SJCRH30 (cell line): ENCODE measurements at places on chromosomes 3 and 15. TPM values are rescaled to one million over a fixed set of nuclear protein-coding genes. Genes with fewer than 3 reads are reported as not detected.

The PRR23B gene
- not detected in 2 replicates for total RNA-seq

The GABRB3 gene
- 5.2 and 6.1 TPM in 2 replicates for total RNA-seq

- H3K27me3 ChIP-seq, result no peaks in the 10 kb centered on the region
- H3K4me3 ChIP-seq, result no peak overlapping the region
- no peak for DNase-seq
- H3K36me3 ChIP-seq, result no peaks in the 10 kb centered on the region
- H3K4me1 ChIP-seq, result peaks cover 20% of the 10 kb centered on the region
- no peak overlapping the region for H3K27ac ChIP-seq
These were observed 213.7 kb upstream of the NR2E3 start for GRCh38 chr15:71596672-71597071.

DNA sequence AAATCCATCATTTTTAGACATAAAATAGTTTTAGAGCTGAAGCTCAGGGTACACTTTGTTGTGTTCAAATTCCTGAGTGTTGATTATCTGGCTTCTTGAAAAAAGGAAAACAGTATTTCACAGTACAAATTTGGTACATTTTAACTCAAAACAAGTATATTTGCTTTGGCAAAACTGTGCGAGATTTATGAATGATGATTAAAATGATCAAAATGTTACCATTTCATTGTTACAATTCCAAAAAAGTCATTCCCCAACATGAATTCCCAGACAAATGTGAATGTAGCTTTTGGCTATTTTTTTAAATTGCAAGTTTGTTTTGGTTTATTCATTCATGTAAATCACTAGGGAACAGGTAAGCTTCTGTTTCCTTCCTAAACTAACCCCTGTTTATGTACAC lies 347.4 kb upstream of the DCBLD2 start:
- no peak for DNase-seq
- peaks cover 5% of the 10 kb centered on the region; the same call in 1 of the 2 replicates for H3K4me1 ChIP-seq
- H3K36me3 ChIP-seq, result no peaks in the 10 kb centered on the region
- H3K4me3 ChIP-seq, result no peak overlapping the region

The RLBP1 gene
- not detected in 2 replicates for total RNA-seq

The GOLGA6D gene
- total RNA-seq, result not detected in 2 replicates

DNA sequence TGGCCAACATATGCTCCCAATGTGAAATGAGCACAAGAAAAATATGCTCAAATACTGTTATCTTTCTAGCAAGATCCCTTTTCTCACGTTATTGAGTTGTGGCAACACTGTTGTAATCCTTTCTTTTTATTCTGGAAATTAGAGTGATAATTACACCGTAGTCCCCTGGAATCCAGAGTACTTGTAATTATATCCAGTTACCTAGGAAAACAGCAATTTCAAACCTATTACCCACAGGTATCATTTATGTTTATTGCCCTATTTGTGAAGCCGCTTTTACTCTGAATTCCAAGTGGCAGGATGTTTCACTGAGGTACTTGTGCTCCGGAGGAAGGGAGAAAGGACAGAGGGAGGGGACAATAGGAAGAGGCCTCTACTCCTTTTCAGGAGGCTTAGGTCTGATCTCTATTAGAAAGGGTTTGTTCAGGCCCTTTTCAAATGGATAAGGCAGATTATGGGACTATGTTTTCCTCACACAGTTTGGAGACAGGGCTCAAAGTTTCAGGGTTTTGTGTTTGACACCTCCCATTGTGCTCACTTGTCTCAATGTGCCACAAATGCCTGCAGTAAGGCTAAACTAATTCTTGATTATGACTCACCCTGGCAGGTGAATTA lies 646.6 kb downstream of the TUSC7 start:
- H3K4me3 ChIP-seq, result no peak overlapping the region
- H3K36me3 ChIP-seq, result no peaks in the 10 kb centered on the region
- DNase-seq, result no peak
- no peaks in the 10 kb centered on the region; the same call in 1 of the 2 replicates for H3K27me3 ChIP-seq

The SELENOK gene
- total RNA-seq, result 42.8 and 44.1 TPM in 2 replicates

The ADGRG7 gene
- total RNA-seq, result not detected in 2 replicates

- no peaks in the 10 kb centered on the region for H3K36me3 ChIP-seq
- H3K27me3 ChIP-seq, result 0 out of 2 replicates have a peak, but pooled peaks cover 3% of the 10 kb centered on the region
- peak; percentile 18 for DNase-seq
- no peak overlapping the region for H3K4me3 ChIP-seq
- H3K4me1 ChIP-seq, result peaks cover 13% of the 10 kb centered on the region
These were observed 133.6 kb upstream of the RASGRP1 start for GRCh38 chr15:38698254-38698653.

DNA sequence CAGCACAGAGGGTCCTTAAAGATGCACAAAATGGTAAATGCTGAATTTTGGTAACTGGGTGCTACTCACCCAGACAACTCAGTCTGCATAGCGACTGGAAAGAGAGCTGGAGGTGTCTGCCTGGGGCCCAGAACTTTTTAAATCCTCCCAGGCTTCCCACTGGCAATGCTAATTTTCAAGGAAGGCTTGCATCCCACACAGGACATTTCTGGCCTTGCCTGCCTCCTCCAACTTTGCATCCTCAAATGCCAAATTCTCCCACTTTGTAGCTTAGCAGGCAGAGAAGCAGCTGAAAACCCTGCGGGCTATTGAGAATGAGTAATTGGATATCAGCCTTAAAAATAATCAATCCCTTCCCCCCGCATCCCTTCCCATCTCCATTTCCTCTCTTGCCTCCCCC lies 656.6 kb upstream of the ADAMTS9 start:
- H3K36me3 ChIP-seq, result no peaks in the 10 kb centered on the region
- DNase-seq, result no peak
- H3K4me3 ChIP-seq, result no peak overlapping the region
- no peaks in the 10 kb centered on the region for H3K4me1 ChIP-seq

The LRRC49 gene
- total RNA-seq, result 12.6 and 21.1 TPM in 2 replicates

DNA sequence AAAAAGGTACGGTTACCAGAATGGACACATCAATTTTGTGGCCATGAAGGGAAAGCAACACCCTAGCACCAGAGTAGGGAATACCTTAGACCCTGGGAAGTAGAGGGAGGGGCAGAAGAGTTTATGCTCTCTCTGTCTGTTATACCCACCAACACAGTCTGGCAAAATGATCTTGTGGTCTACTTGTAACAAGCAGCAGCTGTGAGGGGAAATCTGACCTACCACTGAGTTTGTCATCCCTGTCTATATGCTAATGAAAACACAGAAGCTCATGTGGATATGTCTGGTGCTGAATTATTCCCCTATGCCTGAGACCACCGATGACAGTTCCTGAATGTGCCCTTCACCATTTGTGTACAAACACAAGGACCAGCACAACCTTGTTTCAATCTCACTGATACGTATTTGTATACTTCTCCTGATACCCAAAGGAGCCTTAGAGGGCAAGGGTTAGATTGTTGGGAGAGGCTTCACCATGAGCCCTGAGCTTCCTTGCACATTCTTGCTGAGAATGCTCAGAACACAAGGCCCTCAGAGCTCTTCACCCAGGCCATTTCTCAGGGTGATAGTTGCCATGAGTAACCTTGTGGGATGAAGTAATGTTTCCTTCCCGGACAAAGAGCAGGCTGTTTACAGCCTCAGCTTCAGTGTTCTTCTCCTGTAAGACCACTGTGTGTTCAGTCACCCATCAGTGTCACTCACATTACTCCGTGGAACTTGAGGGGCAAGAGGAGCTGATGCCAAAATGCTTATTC lies 24.7 kb upstream of the ZNF639 start:
- H3K27ac ChIP-seq, result peak overlapping the region; percentile 15; the same call in 1 of the 2 replicates
- DNase-seq, result peak; percentile 64
- H3K27me3 ChIP-seq, result no peaks in the 10 kb centered on the region
- no peak overlapping the region for H3K4me3 ChIP-seq
- no peaks in the 10 kb centered on the region for H3K36me3 ChIP-seq

DNA sequence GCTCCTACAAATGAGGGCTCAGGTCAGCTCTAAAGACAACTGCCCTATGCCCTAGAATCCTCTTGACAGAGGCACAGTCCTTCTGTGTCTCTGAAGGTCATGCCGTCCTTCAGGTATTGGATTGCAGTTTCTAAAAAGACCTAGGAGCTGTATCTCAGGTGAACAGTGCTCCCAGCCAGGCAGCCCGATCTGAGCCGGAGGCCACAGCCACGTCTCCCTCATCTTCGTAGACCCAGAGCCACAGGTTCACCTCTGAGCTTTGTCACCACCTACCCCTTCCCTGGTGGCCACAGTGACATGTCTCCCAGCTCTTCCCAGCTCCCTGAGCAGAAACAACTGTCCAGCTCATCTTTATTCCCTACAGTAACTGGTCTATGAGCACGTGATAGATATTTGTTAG lies 228.0 kb downstream of the VPS13C start:
- no peaks in the 10 kb centered on the region for H3K27me3 ChIP-seq
- H3K36me3 ChIP-seq, result no peaks in the 10 kb centered on the region
- DNase-seq, result no peak
- H3K27ac ChIP-seq, result no peak overlapping the region
- no peak overlapping the region for H3K4me3 ChIP-seq
- H3K4me1 ChIP-seq, result no peaks in the 10 kb centered on the region

- no peak overlapping the region for H3K4me3 ChIP-seq
- no peak overlapping the region for H3K27ac ChIP-seq
- H3K4me1 ChIP-seq, result no peaks in the 10 kb centered on the region
- no peaks in the 10 kb centered on the region for H3K27me3 ChIP-seq
These were observed 165.4 kb upstream of the P2RY1 start for GRCh38 chr3:152669560-152669959.

The FGF12 gene
- total RNA-seq, result 0.06 TPM in 1 of 2 replicates, not detected in the other

GRCh38 chr3:54296531-54296930 lies 174.2 kb downstream of the CACNA2D3 start:
- no peak overlapping the region for H3K27ac ChIP-seq
- H3K4me1 ChIP-seq, result no peaks in the 10 kb centered on the region
- DNase-seq, result no peak

The EXD1 gene
- not detected in 2 replicates for total RNA-seq

DNA sequence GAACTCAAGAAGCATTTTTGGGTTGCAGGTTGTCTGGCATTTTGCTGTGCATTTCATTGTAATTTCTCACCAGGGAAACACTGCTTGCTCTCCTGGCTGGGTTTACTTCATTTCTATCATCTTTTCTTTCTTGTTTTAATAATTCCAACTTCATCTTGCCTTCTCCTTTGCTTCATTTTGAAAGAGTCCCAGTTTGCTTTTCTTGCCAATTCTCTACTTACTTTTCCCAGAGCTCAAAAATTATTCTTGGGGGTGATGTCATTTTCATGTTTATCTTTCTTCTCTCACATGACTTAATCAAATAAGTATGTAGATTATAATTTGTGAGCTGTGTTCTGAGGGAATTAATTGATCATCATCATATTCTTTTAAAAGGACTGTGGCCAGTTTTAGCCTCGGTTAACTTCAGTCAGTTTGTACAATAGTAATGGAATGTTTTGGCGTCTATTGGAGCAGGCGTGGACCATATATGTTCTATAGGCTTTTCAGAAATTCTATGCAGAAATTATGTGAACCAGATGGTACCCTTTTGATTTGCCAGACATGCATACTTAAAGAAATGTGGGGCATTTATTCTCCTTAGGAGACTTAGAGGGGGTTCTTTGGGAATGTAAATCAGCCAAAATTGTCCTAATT lies 30.1 kb downstream of the SH3GL3 start:
- no peaks in the 10 kb centered on the region for H3K27me3 ChIP-seq

DNA sequence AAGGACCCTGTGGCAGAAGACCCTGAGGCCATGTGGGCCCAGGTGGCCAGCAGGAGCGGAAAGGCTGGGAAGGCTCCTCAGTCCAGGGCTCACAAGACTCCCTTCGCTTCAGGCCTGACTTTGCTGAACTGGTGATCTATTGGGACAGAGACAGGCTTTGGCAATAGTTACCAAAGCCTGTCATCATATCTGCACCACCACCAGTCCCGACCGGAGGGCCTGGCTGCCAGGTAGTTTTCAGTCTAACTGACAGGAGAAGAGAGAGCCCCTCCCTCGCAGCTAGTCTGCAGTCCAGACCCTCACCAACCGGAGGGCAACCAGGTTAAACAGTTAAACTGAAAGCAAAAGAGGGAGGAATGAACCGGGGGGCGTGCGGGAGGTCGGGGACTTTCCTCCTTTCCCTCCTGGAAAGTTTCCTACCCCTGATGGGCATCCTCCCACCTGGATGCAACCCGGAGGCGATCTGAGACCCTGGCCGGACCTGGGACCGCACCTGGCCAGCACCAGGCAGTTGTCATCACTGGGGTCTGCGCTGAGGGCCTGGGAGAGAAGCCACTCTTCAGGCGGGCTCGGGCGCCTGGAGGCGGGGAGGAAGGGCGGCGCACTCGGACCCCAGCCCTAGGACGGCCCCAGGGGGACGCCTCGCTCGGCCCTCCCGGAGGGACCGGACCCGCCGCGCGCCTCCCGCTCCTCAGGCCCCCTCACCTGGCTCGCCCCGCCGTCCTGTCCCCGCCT lies 435 bp downstream of the RAB27A start:
- DNase-seq, result peak; percentile 75
- H3K4me1 ChIP-seq, result peaks cover 4% of the 10 kb centered on the region
- no peaks in the 10 kb centered on the region for H3K27me3 ChIP-seq
- peak overlapping the region; percentile 70 for H3K27ac ChIP-seq

The RTP3 gene
- not detected in 2 replicates for total RNA-seq

The NLGN1 gene
- 15.6 and 20.7 TPM in 2 replicates for total RNA-seq

The TIMP4 gene
- total RNA-seq, result not detected in 2 replicates
